SK-N-SH treated with all-trans-retinoic acid at 6 μM for 48 hours (cell line): ENCODE measurements at places on chromosomes 4 and X.
A peak's percentile ranks its signal among the peaks of the same experiment; 100 is the strongest.

- ATAC-seq = no peak
These were observed 2.7 kb upstream of the AVPR2 start for GRCh38 chrX:153901753-153902140.

DNA sequence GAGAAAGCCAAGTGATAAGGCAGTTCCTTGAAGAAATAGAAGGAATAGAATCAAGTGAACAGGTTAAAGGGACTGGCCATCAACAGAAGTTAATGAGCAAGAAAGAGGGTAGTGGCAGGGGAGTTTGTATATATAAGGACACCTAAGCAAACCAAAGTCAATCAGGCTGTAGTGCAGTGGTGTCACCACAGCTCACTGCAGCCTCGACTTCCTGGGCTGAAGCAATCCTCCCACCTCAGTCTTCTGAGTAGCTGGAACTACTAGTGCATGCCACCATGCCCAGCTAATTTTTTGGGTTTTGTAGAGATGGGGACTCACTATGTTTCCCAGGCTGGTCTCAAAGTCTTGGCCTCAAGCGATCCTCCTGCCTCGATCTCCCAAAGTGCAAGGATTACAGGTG is 15.9 kb downstream of the ACOT9 start:
- ATAC-seq = no peak

- ATAC-seq = no peak
These were observed 21.5 kb downstream of the SLC9A7 start for GRCh38 chrX:46737462-46737861.

GRCh38 chrX:154486396-154487207 is at the start of gene UBL4A:
Gene UBL4A (minus strand): TSS chrX:154486615. CDS start chrX:154486584, 31 bp downstream.
- peak; percentile 26 for ATAC-seq

DNA sequence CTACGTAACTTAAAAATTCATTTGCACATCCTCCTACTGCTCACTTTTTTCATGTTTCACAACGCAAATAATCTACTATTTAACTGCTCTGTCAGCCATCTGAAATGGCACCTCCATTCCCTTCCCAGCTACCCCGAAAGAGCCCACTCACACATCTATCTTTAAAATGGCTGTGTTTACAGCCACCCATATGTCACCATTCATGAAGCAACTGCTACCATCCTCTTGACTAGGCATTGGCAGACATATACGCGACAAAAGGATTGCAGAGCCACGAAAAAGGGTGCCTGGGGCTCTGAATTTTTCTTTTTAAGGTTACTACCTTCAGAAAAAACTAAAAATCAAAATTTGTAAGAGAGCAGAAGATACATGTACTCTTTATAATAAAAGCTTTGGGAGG is 11.5 kb downstream of the SH3RF1 start:
- ATAC-seq = no peak

- ATAC-seq = no peak
These were observed 705.9 kb upstream of the AGA start for GRCh38 chr4:178148106-178148505.

DNA sequence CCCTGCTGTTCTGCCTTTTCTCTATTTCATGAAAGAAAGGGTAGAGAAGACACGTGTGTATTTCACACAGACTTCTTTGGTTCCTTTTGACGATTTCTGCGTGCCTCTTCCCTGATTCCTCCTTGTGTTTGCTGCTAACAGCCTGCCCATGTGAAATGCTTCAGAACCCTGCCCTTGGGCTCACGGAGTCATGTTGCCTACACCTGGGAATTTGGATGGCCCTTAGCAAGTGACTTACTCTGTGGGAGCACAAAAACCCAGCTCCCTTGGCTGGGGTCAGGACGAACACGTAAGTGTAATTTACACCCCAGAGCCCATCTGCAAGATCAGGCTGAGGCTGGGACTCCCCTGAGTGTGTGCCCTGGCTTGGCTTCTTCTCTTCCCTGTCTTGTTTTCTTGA is 220.3 kb upstream of the BCOR start:
- ATAC-seq = no peak
